ENCODE measurements at places on chromosomes 6 and 20.

- DNase-seq, result no peak
Observed at GRCh38 chr6:68876792-68877493, 241.9 kb downstream of the ADGRB3 start.

DNA sequence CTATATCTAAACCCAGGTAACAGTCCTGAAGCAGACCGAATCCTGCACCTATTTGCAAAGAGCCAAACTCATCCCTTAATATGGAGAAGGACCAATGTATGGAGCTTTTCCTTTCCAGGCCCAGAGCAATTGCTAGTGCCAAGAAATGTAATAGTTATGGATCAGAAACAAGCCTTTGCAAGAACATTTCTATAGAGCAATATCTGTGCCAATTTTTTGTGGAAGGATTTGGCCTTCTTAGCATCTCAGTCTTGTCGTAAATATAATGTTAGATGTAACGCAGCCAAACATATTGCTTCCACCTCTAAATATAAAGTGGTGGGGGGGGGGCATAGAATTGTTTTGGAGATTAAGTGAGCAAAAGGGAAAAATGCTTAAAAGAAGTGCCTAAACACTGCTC is 2.7 kb downstream of the KIAA0408 start:
- DNase-seq, result no peak

DNA sequence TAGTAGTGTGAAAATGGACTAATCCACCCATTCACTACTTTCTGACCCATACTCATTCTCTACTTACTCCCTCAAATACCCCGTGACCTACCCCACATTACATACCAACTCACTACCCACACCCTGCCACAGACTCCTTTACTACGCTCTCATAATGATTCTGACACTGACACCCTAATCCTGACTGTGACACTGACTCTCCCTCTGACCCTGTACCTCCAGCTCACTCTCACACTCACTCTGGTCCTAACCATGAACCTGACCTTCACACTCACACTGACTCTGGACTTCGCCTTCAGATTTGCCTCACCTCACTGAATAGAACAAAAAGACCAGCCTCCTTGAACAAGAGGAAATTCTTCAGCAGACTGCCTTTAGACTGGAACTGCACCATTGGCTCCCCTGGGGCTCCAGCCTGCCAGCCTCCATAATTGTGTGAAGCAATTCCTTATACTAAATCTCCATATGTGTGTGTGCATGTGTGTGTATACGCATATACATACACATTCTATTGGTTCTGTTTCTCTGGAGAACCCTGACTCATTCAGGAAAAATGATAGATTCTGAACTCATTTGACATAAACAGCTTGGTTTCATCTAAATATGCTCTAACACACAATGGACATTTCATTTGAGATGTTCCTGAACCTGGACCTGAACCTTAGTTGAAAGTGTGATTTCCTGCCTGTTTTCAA is 10.5 kb upstream of the ZNF343 start:
- DNase-seq, result no peak

DNA sequence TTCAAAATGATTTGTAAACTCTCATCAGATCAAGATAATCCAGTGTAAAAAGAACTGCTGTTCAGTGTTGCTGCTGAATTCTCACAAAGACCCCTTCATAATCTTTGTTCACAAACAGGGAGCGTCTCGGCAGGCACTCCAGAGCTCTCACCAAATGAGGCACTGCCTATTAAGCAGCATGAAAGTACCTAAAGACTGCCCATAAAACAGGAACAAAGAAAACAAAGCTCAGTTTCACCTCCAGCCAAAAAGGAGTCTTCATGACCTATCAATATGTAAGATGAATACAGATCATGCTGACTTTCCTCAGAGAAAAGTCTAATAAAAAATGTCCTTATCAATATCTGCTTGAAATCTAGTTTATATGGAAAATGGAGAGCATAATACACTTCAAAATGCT is 41.8 kb downstream of the GPR63 start:
- no peak for DNase-seq
